ENCODE measurements at places on chromosomes 1 and 21.
A peak's percentile ranks its signal among the peaks of the same experiment; 100 is the strongest.

GRCh38 chr1:23696335-23696989, 4.9 kb downstream of the RPL11 start:
- no peak for DNase-seq

GRCh38 chr1:180230416-180230790, 339 bp downstream of the LHX4 start:
- DNase-seq = no peak

DNA sequence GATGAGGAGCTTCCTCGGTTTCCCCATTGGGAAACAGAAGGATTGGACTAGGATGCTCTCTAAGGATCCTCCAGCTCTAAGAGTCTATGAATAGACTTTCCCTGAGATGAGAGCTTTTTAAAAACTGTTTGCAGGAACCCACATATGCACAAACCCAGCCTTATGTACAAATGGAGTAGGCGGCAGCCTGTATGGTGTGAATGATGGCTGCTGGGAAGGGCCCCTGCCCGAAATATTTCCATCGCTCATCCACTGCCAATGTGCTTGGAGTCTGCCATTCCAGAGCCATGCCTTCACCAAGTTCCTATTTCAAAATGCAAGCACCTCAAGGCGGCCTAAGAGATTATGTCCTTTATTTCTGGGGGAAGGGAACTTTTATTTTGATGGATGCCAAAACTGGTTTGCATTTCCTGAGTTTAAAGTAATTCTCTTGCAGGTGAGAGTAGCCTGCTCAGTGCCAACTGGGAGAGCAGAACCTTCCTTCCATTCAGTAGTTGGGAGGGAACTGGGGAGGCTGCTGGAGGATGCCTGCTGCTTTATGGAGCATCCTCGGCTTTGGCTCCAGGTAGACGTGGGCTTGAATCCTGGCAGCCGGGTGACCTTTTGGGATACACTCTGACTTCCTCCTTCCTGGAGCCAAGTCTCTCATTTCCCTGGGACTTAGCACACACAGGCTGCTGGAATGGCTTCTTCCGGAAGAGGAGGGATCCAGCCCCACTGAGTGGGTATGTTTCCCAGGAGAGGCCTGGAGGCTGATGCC, 165.9 kb downstream of the ACTL8 start:
- DNase-seq = no peak

DNA sequence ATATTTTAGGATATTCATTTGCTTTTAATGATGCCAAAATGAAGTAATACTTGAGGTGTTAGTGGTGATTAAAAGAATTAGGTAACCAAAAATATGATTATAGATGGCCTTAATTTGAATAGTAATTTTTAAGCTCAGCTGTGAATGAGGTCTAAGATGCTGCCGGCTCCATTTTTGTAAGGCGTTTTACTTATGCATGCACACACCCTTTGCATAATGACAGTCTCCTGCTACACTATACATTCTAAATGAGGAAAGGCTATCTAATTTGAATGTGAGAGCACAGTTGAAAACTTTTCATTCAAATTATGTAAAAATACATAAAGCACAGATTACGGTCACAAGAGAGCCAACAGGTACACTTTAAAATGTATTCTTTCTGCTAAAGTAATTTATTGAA, 41.6 kb downstream of the RGS21 start:
- DNase-seq = no peak

DNA sequence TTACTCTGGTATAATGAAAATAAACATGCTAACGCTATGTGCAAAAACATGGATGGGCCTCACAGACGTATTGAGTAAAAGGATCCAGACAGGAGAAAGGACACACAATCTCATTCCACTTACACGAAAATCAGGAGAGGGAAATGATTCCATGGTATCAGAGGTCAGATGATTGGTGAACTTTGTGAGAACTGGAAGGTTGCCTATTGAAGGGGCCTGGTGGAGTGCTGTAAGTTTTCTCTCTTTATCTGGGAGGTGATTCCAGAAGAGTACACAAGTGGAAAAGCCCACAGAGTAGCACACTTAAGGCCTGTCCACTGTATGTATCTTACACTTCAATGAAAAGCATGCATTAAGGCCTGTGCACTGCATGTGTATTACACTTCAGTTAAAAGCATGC, 9.6 kb downstream of the GSTM2 start:
- DNase-seq = no peak

GRCh38 chr1:186682736-186683135, 2.5 kb upstream of the PTGS2 start:
- no peak for DNase-seq

DNA sequence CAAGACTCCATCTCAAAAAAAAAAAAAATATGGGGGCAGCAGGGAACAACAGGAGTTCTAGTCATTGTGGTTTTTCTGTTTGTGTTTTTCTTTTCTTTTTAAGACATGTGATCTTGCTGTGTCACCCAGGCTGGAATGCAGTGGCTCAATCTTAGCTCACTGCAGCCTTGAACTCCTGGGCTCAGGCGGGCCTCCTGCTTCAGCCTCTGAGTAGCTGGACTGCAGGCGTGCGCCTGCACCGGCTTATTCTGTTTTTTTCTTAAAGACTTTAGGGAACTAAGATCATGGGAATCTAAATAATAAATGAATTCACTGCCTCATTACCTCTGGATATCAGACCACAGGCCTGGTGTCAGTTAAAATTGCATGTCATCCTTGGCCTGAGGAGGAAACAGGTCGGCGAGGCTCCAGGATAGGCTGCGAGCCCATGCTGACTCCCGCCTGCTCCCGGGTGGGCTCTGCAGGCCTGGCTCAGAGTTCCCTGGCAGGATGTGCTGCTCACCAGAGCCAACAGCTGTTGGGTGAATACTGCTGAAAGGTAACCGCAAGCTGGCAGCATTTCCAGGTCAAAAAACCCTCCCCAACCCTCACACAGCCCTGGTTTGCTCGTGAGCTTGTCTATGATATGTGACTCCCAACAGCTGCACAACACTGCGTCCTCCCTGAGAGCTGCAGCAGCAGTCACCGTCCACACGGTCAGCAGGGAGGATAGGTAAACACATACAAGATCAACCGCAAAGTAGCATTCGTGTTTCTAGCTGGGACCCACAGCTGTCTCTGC, 58.1 kb downstream of the SCCPDH start:
- peak; percentile 62 for DNase-seq

- DNase-seq = no peak
Observed at GRCh38 chr21:32708069-32708468, 19.7 kb downstream of the SYNJ1 start.

DNA sequence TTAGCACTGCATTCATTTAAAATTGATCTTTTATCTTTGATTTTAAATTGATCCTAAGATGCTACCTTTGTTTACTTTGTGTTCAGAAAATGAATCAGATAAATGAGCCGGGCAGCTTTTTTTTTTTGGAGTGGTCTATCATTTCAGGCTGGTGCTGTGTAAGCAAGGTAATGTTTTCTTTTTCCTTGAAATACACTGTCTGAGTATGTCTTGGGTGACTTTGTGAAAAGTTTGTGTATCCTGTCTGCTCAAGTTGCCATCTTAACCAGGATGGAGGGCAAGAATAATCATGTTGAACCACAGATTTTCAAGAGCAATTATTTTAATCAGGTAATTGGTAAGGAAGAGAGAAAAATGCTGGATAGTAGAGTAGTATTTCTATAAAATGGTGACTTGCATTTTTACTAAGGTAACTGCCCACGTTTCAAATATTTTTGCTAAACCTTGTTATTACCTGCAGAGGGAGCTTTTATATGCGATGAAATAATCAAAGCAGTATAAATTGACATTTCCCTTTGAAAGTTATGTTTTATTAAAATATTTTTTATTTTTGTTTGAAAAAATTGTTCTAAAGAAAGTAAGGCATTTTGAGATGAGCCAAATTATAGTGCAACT, 11.1 kb downstream of the ADGRL2 start:
- DNase-seq = no peak

- DNase-seq = no peak
Observed at GRCh38 chr1:206116191-206116872, 856 bp downstream of the AVPR1B start.

- no peak for DNase-seq
Observed at GRCh38 chr1:228472655-228473054, 14.5 kb upstream of the RNF187 start.

DNA sequence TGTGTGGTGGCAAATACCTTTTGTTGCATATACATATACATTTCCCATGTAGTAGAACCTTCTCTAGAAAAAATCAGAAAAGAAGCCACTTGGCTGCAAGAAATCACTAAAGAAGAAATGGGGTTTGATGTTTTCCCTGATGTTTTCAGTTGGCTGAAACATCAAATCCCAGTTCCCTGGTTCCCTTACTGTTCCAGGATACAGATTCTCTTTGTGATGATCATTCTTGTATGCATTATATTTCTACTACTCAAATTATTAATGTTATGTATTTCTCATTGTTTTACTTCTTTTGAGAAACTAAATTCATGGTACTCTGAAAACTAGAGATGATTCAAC, 7.6 kb downstream of the RNU1-2 start:
- DNase-seq = no peak

- no peak for DNase-seq
Observed at GRCh38 chr1:223308136-223308535, 55.8 kb downstream of the SUSD4 start.

GRCh38 chr1:59516881-59517280, 220.0 kb downstream of the FGGY start:
- DNase-seq = no peak

DNA sequence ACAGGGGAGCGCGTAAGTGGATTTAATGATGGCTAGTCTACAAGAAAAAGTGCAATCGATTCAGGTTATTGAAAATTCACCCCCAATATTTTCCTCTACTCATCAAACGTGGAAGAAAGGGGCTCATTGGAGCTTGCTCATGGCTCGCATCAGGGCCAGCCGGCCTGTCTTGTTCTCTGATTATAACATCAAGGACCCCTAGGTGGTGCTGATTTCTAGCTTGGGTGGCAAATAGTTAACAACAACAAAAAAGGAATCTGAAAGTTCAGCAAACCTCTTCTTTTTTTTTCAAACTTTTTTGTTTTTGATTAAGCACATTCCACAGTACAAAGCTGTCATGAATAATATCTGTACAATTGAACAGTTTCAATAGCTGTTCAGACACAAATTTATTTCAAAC, 35.8 kb upstream of the SOD1 start:
- no peak for DNase-seq

DNA sequence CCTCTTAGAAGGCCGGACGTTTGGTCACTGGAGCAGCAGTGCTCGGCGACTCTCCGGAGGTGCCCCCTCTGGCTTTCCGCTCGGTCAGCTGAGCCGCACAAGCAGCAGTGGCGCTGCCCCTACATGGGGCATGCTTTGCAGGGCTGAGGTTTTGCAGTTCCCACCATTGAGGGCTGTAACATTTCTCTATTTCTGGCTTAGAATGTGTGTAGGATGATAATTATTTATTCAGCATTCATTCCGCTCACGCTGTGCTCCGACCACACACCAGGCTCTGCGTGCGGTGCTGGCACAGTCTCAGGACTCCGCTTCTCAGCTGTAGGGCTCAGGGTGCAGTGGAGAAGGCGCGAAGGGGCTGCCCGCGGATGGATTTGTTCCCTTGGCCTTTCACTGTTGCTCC, 119.5 kb downstream of the PCBP3 start:
- no peak for DNase-seq

DNA sequence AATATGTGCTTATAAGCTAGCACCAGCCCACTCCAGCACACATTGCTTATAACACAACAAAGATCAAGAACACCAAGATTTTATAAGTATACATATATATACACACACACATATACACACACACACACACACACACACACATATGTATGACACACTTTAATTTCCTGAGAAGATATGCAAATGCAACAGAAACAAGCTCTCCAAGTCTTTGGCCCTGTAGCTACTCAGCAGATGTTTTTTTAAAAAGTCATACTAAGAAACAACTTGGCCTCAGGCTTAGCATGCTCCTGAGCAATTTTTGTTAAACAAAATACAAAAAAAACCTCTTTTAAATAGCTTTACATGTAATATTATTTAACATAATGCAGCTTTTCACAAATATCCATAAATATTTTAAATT, 11.1 kb downstream of the TNFSF18 start:
- DNase-seq = no peak

- DNase-seq = no peak
Observed at GRCh38 chr1:6249739-6250689, 6.0 kb downstream of the HES3 start.

DNA sequence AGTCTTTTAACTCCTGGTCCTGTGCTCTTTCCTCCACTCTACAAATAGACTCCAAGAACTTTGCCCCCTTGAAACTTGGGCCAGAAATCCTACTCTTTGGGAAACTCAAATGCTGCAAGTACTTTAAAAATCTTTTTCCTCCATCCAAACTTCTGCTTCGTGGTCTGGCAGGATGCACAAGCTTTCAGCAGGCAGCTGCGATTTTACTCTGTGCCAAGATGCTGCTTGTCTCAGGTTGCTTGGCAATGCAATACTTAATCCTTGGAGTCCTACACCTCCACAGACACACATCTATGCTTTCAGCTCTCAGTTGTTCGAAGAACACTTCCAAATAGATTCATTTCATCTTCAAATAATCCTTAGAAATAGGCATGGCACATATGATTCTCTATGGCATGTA, 435.3 kb upstream of the USP24 start:
- DNase-seq = peak; percentile 23

DNA sequence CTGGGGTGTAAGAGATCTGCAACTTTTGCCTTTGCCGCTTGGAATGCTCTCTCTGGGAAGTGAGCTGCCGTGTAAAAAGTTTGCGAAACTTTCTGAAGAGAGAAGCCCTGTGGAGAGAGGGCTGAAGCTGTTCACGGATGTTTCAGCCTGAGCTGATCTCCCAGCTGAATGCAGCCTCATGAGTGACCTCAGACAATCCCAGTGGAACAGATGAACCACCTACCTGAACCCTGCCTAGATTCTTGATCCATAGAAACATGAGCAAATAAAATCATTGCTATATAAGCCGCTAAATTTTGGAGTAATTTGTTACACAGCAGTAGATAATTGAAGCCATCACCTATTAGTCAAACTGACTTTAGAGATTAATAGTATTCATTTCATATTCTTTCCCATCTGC, 4.4 kb upstream of the ALG6 start:
- DNase-seq = no peak

GRCh38 chr1:58457023-58457635, 89.4 kb downstream of the OMA1 start:
- no peak for DNase-seq

- DNase-seq = no peak
Observed at GRCh38 chr1:47992720-47993415, 4.3 kb downstream of the TRABD2B start.

Measured in NCI-H446 treated with DMSO at 0.1 percent for 48 hours (cell line).